ENCODE measurements at places on chromosomes 5 and 9. TPM values are rescaled to one million over a fixed set of nuclear protein-coding genes. Genes with fewer than 3 reads are reported as not detected.

SLC4A9 gene
- total RNA-seq: not detected

SUSD3 gene
- not detected for total RNA-seq

LIFR gene
- total RNA-seq: 4.4 TPM

GRCh38 chr5:97478483-97478882 is 295.4 kb upstream of the RIOK2 start:
- no peak for DNase-seq

- no peak for DNase-seq
These were observed 95.2 kb downstream of the FGF1 start for GRCh38 chr5:142590451-142591231.

GRCh38 chr5:138657360-138657759 is 82.2 kb upstream of the HSPA9 start:
- DNase-seq: no peak

DNA sequence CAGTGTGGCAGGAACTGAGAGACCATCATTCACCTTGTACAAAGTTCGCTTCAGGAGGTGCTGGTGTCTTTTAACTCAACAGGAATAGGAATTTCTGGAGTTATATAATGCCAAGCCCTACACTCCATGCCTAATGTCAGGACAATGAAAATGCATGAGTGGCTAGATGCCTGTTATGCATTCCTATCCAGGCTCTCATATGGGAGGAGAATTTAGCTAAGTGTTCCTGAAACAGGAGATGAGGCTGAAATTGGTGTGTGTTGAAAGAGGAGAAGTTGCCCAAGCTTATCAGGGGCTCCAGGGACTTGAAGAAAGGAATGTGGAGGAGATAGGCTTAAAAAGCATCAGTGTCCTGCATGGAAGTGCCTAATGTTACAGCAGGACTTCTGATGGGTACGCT is 26.8 kb upstream of the PRUNE2 start:
- DNase-seq: no peak

GRCh38 chr9:126874546-126875314 is 14.3 kb downstream of the ZBTB34 start:
- DNase-seq: no peak

GRCh38 chr5:149953436-149954121 is 7.0 kb upstream of the SLC26A2 start:
- DNase-seq: no peak

DNA sequence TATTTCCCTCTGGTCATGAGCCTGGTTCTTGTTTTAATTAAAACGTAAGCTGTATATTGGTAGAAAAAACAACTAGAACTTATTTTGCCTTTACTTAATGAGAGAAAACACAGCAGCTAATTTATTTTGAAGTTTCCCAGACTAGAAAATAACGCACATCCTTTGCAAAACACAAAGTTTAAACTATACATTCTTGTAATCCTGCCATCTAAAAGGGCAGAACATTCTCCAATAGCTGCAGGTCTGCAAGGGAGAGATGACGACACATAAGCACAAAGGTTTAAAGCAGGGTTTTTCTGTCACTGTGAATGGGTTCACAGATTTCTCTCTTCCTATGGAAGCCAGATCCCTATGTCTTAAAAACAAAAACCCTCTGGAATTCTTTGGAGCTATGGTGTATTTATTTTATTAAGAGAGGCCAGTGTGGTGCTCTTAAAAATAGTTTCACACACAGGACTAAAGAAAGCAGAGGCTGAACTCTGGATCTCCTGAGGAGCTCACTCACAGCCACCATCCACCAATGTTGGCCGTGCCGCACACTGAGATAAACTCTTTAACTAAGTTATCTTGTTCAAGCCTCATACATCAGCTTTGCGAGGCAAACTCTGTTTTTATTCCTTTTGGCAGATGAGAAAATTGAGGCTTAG is 82.4 kb downstream of the SNCAIP start:
- no peak for DNase-seq

DNA sequence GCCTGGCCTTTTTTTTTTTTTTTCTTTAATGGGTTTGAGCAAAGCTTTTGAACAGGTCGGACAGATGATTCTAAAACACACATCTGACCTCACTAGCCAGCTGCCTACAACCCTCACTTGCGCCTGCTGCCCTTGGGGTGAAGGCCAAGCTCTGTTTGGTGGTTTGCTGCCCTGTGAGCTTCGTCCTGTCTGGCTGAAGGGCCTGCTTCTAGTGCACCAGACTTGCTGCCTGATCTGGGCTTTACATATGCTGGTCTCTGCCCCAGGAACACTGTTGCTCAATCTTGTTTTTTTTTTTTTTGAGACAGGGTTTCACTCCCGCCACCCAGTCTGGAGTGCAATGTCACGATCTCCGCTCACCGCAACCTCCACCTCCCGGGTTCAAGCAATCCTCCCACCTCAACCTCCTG is 16.4 kb upstream of the DOLPP1 start:
- no peak for DNase-seq

DNA sequence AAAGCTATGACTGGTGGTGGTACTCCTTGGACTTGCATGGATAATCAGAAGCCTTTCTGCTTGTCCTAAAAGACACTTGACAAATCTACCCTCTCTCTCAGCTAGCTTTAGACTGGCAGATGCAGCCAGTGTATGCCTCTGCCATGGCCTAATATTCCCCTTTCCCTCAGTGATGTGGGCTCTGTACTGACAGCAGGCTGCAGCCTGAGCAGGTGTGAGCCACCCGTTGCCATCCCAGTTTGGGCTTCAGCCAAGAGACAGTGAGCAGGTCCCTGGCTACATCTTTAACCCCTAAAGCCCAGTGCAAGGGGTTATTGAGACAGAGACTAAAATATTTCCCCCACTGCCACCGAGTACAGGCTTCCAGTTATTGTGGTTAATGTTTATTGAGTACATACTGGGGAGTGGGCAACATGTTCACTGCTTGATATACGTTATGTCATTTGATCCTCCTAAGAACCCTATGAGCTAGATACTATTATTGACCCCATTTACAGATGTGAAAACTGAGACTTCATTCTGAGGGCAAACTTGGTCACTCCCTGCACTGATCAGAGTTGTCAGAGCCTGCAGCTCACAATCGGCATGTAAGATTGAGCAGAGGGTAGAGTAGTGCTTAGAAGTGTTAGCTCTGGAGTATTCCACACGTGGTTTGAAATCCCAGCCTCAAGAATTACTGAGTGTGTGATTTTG is 254.2 kb downstream of the ARHGAP26 start:
- no peak for DNase-seq

DNA sequence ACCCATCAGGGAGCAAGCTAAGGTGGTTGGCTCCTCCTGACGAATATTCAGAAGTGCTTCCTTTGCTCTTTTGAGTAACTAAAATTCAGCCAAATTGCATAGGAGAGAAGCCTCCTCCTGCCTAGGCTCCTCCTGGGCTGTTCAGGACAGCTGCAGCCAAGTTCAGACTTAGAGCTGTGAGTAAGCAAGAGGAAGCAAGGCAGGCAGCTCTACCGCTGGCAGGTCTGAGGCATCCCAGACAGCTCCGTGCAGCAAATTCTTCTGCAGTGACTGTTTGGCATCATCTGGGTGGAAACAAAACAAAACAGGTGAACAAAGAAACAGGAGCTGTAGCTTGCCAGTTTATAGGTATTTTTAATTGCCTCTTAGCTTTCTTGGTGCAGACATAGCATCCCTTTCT is 421.0 kb downstream of the GADD45G start:
- DNase-seq: peak; percentile 97

DNA sequence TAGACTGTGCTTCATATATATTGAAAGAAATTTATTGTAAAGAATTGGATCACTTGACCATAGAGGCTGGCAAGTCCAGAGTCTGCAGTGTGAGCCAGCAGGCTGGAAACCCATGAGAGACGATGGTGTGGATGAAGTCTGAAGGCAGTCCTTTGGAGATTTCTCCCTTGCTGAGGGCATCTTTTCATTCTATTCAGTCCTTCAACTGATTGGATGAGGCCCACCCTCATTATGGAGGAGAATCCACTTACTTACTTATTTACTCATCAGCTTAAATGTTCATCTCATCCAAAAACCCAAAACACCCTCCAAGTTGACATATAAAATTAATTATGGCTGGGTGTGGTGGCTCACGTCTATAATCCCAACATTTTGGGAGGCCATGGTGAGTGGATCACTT is 62.1 kb downstream of the MCTP1 start:
- no peak for DNase-seq

DNA sequence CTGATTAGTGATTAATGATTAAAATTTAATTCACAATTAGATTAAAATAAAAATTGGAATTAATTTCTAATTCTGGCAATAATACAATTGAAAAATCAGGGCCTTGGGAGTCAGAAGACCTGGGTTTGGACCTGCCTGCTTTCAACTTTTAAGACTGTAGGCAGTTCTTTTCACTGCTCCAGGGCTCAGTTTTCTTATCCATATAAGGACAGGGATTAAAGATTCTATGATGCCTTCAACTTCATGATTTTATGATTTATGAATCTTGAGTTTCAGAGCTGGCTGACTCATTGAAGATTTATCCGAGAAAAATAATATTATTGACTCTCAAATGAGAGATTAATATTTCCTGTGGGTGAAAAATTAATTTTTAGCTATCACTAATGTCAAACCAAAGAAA is 208.6 kb upstream of the ANKH start:
- DNase-seq: no peak

Measured in bronchial epithelial cell (primary cell).